ENCODE measurements at places on chromosomes 7 and 10.

DNA sequence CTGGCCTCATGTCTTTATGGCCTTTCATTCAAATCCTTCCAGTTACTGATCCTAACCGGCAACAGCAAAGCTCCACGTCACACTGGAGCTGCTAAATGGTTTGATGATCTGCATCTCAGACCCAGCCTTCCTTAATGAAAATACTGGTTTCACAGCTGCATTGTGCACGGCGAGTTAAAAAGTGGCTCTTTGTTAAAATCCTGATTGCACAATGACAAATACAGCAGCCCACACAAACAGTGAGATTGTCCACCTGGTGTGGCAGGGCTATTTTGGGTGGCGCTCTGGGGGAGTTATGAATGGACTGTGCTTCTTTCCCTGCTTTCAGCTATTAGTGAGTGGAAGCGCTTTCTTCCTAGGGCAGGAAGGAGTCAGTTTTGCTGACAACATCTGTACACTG, 63.4 kb upstream of the C1QL3 start:
- no peak for DNase-seq

GRCh38 chr7:136887317-136887716, 18.9 kb downstream of the CHRM2 start:
- DNase-seq: no peak

DNA sequence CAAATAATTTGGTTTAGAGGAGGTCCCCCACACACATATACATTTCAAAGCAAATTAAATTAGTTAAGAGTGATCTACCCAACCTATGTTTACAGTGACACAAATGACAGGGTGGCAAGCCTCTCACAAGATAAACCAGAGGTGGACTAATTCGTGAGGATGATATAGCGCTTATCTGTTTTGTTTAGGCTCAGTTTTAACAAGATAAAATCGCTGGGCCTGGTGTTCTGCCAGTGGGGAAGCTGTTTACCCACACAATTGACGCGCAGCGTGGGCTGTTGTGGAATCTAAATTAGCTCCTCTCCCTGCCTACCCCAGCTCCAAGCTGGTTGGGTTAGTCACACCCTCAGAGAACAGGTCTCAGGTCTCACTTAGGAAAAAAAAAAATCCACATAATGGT, 16.7 kb upstream of the PLXNA4 start:
- no peak for DNase-seq

DNA sequence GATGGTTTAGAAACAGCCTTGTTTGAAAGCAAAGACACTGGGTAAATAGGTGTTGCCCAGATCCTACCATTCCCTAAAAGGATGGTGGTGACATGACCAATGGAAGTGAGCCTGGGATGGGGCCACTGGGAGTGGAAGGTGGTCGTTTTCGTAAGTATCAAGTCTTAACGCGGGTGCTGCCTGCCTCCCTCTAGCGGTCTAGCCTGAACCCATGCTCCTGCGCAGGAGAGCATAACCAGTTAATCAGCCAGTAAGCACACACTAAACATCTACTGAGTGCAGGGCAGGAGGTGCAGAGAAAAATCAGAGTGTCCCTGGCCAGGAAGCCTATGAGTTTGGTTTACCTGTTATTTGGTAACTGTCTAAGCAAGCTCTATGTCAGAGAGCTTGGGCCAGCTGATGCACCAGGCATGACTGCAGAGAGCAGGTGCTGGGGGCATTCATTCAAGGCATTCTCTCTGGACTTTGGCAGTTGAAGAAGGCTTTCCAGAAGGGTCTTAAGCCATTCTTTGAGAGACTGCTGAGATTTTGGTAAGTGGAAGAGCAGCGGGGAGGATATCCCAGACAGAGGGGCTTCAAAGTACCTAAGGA, 930 bp downstream of the GARIN1A start:
- DNase-seq: no peak

GRCh38 chr7:148697256-148698006, 1.3 kb upstream of the CUL1 start:
- DNase-seq: no peak

DNA sequence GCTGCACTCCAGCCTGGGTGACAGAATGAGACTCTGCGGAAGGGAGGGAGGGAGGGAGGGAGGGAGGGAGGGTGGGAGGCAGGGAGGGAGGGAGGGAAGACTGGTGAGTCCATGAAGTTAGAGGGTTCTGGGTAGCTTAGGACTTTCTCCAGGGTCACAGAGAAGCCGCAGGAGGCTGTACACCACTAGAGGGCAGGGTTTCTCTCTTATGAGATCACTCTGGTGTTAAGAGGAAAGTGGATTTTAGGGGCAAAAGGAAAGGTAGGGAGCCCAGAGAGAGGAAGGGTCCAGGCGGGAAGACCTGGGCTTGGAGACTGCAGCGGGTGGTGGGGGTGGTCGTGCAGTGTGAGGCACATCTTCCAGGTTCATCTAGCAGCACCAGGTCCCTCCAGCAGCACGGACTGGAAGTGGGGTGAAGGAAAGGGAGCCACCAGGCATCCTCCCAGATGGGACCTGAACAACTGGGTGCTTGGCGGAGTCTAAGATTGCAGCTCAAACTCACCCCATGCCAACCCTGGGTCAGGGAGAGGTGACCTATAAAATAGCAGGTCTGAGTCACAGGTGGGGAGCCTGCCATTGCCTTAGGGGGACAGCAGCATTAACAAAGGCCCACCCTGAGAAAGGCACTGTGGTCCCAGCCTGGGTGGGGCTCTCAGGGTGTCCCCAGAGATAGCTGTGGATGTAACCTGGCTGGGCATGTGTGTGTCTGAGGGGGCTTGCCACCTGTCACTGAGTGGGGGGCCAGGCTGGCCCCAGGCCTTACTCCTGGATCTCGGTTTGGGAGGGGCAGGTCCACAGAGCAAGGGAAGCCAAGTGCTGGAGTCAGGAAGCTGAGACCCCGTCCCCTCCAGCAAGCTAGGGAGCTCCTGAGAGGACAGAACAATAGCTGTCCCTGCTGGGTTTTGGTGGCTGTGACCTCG, 48.5 kb upstream of the SLC29A3 start:
- DNase-seq: peak; percentile 70

- DNase-seq: no peak
Observed at GRCh38 chr10:69317626-69318105, 39.4 kb downstream of the HK1 start.

DNA sequence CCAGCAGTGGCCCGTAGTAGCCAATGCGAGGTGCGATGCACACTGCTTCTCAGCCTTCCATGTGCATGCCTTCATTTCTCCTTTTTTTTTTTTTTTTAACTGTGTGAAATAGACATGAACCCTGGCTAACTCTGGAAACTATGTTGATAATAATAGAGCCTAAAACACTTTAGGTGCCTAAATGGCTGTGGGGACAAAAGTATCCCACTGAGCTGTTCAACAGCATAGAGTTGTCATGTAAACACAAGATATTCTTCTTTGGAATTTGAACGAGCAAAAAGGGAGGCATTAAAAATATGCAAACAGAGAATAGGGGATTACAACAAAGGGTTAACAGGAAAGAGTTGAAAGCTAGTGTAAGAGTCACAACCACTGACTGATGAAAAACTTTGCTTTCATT, 162.1 kb upstream of the NOBOX start:
- no peak for DNase-seq

GRCh38 chr7:94183289-94183749, 179.2 kb upstream of the BET1 start:
- DNase-seq: peak; percentile 73

All from T47D (cell line).